ENCODE measurements at places on chromosomes 2 and 18.

DNA sequence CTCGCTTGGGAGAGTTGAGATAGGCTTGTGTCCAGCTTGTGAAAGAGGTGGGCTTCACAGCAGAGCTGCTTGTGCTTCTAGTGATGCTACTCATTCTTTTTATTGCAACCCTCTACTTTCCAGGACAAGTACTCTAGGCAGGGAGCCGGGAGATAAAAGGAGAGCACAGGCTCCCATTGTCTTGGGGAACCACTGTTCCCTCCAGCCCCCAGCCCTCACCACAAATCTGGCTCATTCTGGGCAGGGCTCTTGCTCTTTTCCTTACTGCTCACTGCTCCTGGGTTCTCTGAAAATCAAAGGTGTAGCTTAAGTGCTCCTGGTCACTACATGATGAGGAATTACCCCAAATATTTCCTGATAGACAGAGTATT is 81.4 kb downstream of the CABYR start:
- DNase-seq: no peak

GRCh38 chr2:46315103-46315890 is 18.1 kb downstream of the EPAS1 start:
- DNase-seq: no peak

GRCh38 chr2:128735296-128735960 is 416.8 kb upstream of the HS6ST1 start:
- no peak for DNase-seq

- DNase-seq: no peak
Observed at GRCh38 chr2:236612737-236613136, 43.1 kb downstream of the ACKR3 start.

- DNase-seq: no peak
Observed at GRCh38 chr2:235812185-235812665, 318.4 kb downstream of the AGAP1 start.

GRCh38 chr2:201880993-201881611 is 74.8 kb downstream of the CDK15 start:
- DNase-seq: no peak

- no peak for DNase-seq
Observed at GRCh38 chr2:88187038-88187676, 17.0 kb downstream of the THNSL2 start.

DNA sequence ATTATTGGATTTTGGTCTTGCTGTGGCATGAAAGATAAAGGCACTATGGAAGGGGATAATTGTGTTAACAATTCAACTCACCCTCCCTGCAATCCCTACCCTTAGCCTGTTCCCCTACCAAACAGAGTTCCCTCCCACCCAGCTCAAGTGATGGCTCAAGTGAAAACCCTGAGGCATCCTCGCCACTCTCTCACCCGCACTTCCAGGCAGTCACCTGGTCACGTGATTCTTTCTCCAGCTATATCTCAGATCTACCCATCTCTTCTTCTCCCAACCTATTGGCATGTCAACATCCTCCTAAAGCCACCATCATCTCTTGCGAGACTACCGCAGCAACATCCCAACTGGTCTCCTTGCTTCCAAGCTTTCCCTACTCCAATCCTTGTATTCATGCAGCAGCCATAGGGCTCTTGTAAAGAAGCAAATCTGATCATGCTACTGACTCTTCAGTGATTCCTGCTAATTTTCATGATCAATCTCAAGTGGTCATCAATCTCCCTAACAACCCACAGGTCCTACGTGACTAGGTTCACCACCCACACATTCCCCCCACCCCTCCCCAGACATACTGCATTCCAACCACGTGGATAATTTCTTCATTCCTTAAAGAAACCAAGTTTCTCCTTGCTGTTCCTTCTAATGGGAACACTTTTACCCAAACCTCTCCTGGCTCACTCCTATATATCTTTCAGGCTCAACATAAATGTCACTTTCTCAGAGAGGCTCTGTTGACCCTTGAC is 66.7 kb downstream of the MBD2 start:
- DNase-seq: no peak

DNA sequence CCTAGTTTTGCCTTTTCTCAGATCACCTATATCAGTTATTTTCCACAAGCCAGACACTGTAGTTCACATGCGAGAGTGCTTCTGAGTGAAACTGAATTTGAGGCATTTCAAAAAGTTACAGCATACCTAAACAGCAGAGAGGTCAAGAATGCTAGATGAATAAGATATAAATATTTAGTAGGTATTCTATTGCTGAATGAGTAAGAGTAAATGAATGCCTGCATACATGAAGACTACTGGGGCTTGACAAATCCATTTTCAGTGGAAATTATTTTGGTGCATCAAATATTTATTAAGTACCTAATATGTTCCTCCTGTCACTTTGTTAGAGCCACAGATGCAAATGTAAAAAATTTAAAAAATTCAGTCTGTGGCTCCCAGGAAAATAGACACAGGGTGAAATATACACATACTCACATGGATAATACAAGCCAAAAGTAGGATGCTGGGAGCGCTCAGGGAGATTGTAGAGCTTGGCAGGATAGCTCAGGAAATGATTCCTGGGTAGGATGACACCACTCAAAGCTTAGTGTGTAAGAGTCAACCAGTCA is 27.6 kb upstream of the CDC42EP3 start:
- DNase-seq: no peak

GRCh38 chr2:26299471-26300101 is 46.4 kb upstream of the SELENOI start:
- DNase-seq: no peak

DNA sequence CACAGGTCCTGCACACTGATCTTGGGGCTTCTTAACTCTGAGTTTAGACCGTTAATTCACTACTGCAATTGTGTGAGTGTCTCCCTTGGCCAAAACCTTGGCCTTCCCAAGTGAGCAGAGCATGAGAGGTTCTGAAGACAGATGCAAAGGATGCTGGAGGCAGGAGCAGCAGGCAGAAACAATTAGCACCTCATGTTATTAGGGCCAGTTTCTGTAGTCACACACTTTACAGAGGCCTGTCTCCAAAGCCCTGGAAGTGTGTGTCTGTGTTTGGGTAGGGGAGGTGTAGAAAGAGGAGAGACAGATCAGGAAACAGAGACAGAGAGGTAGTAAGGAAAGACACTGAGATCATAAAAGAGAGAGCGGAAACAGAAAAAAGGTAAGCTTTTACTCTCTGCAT is 533.8 kb downstream of the TMEM182 start:
- DNase-seq: no peak

Measured in NCI-H187 treated with DMSO at 0.1 percent for 48 hours (cell line).